ENCODE measurements at places on chromosomes 6 and 20. TPM values are rescaled to one million over a fixed set of nuclear protein-coding genes. Genes with fewer than 3 reads are reported as not detected.

The EPHA7 gene
- total RNA-seq: 5.6 TPM

The MYCT1 gene
- not detected for total RNA-seq

The NRN1 gene
- total RNA-seq: 37.3 TPM

DNA sequence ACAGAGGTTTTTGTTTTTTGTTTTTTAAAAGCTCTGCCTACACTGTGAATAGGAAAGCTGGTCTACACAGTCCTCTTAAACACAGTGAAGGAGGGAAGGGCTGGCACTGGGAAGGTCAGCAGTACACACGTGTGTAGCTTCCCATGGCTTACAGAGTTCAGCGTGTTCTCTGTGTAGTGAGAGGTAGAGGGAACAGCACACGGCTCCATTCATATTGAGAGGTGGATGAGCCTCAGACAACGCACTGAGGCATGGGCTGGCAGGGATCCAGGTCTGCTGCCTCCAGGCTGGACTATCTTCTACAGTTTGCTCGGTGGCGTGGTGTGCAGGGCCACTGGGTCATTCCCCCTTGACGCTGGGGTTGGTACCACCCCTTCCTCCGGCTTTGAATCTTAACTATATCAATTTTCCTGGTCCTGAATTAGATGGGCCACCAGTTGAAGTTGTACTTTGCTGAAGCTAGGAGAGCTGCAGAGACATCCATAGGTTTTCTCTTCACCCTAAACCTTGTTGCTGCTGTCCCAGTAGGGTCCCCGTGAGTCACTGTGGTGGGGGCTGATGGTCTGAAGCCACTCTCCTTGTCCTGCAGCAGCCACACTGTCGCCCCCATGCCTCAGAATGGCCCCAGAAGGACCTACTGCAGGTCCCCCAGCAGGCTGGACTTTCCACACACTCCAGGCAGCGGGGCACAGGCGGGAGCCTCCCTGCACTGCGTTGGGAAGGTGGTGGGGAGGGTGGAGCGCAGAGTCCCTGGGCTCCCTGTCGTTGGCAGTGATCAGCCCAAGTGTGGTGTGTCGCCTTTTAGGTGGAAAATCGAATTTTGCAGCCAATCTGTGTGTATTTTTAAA, 2.0 kb downstream of the ARFGAP1 start:
- DNase-seq: no peak

- DNase-seq: no peak
These were observed 28.8 kb downstream of the ZMYND8 start for GRCh38 chr20:47327711-47328110.

The GNRH2 gene
- total RNA-seq: not detected

GRCh38 chr6:37122861-37123260, 47.1 kb upstream of the PIM1 start:
- no peak for DNase-seq

- DNase-seq: no peak
These were observed 38.5 kb downstream of the SIM1 start for GRCh38 chr6:100426241-100426640.

The PHF3 gene
- total RNA-seq: 25.5 TPM

GRCh38 chr6:45132059-45132458, 196.1 kb upstream of the RUNX2 start:
- DNase-seq: peak; percentile 38

The RPS6KA2 gene
- 4.6 TPM for total RNA-seq

- DNase-seq: no peak
These were observed 9.1 kb downstream of the FAM83D start for GRCh38 chr20:38935285-38935684.
